B cell (primary cell): ENCODE measurements at places on chromosomes 6 and 20. TPM values are rescaled to one million over a fixed set of nuclear protein-coding genes. Genes with fewer than 3 reads are reported as not detected.

PRL gene
- total RNA-seq, result not detected in 2 replicates

TCF15 gene
- total RNA-seq, result not detected in 2 replicates

FAM209B gene
- total RNA-seq, result 1.9 and 2.2 TPM in 2 replicates

TBC1D32 gene
- 20.9 and 23.8 TPM in 2 replicates for total RNA-seq

MDFI gene
- total RNA-seq, result not detected in 2 replicates

SLC2A10 gene
- not detected in 2 replicates for total RNA-seq

LY6G6D gene
- total RNA-seq, result not detected in 2 replicates

IL20RA gene
- not detected in 2 replicates for total RNA-seq

GHRH gene
- total RNA-seq, result not detected in 2 replicates

KIAA1755 gene
- total RNA-seq, result not detected in 2 replicates

CLIC1 gene
- total RNA-seq, result 216 and 221 TPM in 2 replicates

KCNK15 gene
- 0.17 TPM in 1 of 2 replicates, not detected in the other for total RNA-seq

GOPC gene
- 25.0 and 26.7 TPM in 2 replicates for total RNA-seq

NDUFAF4 gene
- total RNA-seq, result 16.3 TPM in 2 replicates

C6orf118 gene
- total RNA-seq, result not detected in 2 replicates

RCAN2 gene
- not detected in 2 replicates for total RNA-seq

EDN3 gene
- not detected in 2 replicates for total RNA-seq

NOX3 gene
- not detected in 2 replicates for total RNA-seq

MICB gene
- total RNA-seq, result 21.9 and 24.2 TPM in 2 replicates

CST2 gene
- total RNA-seq, result not detected in 2 replicates

ESR1 gene
- 3.7 and 5.9 TPM in 2 replicates for total RNA-seq

SLCO4A1 gene
- total RNA-seq, result 79.2 and 79.5 TPM in 2 replicates

MTFR2 gene
- total RNA-seq, result 3.9 and 4.0 TPM in 2 replicates

DDAH2 gene
- total RNA-seq, result 51.1 and 59.2 TPM in 2 replicates

TMEM239 gene
- total RNA-seq, result not detected in 2 replicates

CCDC28A gene
- total RNA-seq, result 26.3 and 26.9 TPM in 2 replicates

SPATS1 gene
- not detected in 2 replicates for total RNA-seq
